Type B pancreatic cell (in vitro differentiated cells): ENCODE measurements at places on chromosomes 4 and X. TPM values are rescaled to one million over a fixed set of nuclear protein-coding genes. Genes with fewer than 3 reads are reported as not detected.

DNA sequence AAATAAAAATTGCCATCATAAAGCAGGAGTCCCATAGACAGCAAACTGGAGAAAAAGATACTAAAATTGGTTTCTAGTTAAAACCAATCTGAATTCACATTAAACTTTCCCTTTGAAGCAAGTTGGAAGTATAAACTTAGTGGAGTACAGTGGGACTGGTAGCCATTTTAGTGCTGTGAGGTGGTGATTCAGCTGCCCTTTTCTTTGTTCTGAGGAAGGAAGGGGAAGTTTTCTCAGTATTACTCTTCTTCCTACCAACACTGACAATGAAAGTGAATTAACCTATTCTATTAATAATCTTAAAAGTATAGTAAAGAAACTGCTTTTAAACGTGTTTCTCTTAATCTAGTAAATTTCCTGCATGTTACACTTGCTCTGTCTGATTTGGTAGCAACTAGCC, 36.7 kb downstream of the SLC9A6 start:
- DNase-seq: no peak

GRCh38 chrX:8179656-8180055, 8.6 kb upstream of the VCX2 start:
- no peak for DNase-seq

GRCh38 chrX:107712231-107713202, 63.1 kb downstream of the TSC22D3 start:
- no peak for DNase-seq

- no peak for DNase-seq
These were observed 166.5 kb downstream of the DHRSX start for GRCh38 chrX:2334237-2334636.

DNA sequence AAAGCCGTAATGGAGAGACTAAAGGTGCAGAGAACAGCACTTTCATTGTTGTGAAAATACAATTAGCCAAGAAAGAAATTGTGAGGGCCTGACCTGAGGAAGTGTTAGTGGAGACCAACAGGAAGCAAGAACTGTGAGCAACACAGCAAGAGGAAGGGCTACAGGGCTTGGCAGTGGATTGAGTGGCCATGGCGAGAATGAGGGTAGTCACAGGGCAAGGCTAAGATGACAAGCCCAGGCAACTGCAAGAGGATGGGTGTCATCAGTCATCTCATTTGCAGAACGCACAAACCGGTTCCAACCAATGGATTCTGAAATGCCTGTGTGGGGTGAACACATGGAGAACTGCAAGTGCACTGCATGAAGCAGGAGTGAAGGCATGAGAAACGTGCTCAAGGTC, 3.6 kb downstream of the SLC10A6 start:
- DNase-seq: no peak

The TMPRSS11F gene
- 0.31 and 0.69 TPM in 2 replicates for total RNA-seq
